ENCODE measurements at places on chromosomes 6 and 20. TPM values are rescaled to one million over a fixed set of nuclear protein-coding genes. Genes with fewer than 3 reads are reported as not detected.
A peak's percentile ranks its signal among the peaks of the same experiment; 100 is the strongest.

DNA sequence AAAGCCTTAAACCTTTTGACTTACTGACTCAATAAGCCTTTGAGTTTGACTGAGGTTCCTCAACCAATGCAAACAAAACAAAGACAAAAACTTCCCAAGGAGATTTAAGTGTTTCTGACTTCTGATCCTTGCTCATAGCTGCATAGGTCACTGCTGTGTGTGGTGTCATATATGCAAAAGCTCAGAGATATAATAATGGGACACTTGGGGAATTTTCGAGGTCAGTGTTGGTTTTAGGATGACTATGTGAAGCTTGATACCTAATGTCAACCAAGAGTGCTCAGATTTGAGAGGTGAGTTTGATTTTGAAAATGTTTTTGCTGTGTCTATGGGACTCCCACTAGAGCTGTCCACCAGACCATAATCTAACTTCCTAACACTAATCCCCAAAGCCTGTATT is 26.2 kb downstream of the ZKSCAN8 start:
- no peak for DNase-seq
- no peak overlapping the region for H3K27ac ChIP-seq
- no peaks in the 10 kb centered on the region for H3K27me3 ChIP-seq
- H3K4me1 ChIP-seq = no peaks in the 10 kb centered on the region
- 0 out of 2 replicates have a peak, but pooled peaks cover 4% of the 10 kb centered on the region for H3K36me3 ChIP-seq

DNA sequence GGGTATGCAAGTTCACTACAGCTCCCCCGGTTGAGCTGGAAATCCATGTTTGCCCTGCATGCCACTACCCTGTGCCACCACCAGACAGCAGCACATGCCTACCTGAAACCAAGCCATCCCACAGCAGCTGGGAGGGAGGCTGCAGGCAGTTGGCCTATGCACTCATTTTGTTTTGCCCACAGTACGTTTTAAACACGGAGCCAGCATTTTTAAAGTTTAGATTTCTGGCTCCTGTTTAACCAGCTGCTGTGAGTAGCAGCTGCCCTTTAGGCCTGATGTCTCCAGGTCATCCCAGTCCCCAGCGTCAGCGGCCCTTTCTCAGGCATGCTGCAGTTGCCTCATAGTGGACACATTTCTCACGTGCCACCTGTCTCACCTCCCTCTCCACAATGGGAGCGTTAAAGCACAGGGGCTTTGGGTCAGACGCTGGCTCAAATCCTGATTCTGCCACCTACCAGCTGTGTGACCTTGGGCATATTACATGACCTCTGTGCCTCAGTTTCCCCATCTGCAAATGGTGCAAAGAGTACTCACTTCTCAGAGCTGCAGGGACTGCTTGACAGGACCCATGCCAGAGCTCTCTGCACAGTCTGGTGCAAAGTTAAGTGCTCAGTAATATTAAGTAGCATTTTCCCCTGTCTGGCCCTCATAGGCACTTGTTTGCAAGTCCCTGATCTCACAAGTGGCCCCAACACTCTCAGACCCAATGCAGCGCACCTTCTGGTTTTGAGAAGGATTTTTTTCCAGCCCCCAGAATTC is 8.2 kb upstream of the UBE2V1 start:
- no peaks in the 10 kb centered on the region for H3K27me3 ChIP-seq
- H3K27ac ChIP-seq = no peak overlapping the region
- H3K4me3 ChIP-seq = no peak overlapping the region
- DNase-seq = peak; percentile 66

DNA sequence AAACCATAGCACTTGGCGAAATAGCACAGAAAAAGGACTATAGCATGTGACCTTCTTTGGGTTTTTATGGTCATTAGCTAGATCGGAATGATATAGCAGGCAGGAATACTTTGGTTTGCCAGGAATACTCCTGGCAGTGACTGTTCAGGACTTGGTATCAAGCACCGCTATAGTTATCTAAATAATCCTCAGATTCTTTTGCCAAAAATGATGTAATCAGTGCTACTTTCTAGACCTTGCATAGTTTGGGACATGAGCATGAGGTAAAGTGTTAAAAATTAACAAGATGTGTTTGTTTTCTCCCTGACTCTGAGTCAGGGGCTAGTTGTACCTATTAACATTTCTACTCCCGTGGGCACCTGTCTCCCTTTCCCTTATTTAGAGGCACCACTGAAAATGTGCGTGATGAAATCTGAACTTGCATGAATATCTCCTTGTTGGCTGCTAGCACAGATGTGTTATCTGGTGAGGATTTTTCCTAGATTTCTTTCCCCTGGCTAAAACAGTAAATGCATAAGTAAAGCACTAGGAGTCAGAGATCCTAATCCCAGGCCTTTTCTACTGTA is 511.0 kb downstream of the CDKAL1 start:
- no peaks in the 10 kb centered on the region for H3K36me3 ChIP-seq
- no peak overlapping the region for H3K27ac ChIP-seq
- H3K4me1 ChIP-seq = no peaks in the 10 kb centered on the region
- H3K4me3 ChIP-seq = no peak overlapping the region
- no peaks in the 10 kb centered on the region for H3K27me3 ChIP-seq

DNA sequence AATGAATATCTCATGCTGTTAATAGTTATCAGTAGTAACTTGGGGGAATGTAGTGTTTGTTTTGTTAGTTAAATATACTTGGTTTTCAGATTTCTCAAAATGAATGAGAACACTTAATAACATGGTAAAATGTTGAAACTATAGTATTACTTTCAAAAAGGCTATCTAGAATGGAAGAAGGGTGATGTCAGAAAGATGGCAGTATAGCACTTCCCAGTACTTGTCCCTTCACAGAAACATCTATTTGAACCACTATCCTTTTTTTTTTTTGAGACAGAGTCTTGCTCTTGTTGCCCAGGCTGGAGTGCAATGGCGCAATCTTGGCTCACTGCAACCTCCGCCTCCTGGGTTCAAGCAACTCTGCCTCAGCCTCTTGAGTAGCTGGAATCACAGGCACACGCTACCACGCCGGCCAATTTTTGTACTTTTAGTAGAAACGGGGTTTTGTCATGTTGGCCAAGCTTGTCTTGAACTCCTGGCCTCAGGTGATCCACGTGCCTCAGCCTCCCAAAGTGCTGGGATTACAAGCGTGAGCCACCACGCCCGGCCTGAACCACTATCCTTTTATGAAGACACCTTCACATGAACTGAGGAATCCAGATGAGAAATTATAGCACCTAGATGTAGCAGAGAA is 4.7 kb upstream of the ECHDC1 start:
- no peak overlapping the region for H3K27ac ChIP-seq
- no peaks in the 10 kb centered on the region for H3K36me3 ChIP-seq
- H3K4me3 ChIP-seq = no peak overlapping the region
- no peaks in the 10 kb centered on the region for H3K4me1 ChIP-seq
- no peak for DNase-seq

DNA sequence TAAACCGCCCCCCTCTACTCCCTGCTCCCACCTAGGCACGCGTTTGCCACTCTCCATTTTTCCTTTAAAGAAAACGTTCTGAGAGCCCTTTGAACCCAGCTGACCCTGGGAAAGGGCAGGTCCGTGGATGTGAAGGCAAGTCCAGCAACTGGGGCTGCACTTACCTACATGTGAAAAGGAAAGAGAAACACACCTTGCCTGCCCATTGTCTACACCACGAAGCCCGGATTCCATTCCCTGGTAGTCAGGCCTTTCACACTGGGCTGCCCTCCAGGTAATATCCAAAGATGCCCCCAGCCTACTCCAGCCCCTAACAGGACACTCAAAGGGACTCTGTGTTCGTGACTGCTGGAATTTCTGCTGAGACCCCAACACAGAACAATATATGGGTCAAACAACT is 94.4 kb downstream of the CD83 start:
- H3K4me3 ChIP-seq = no peak overlapping the region
- H3K27me3 ChIP-seq = no peaks in the 10 kb centered on the region
- H3K4me1 ChIP-seq = peaks cover 9% of the 10 kb centered on the region

SRMS gene
- 0.39 TPM for polyA plus RNA-seq

HUS1B gene
- polyA plus RNA-seq = 1.1 TPM

Data from H1 (cell line).